Fibroblast of villous mesenchyme (primary cell): ENCODE measurements at places on chromosomes 11 and 22. TPM values are rescaled to one million over a fixed set of nuclear protein-coding genes. Genes with fewer than 3 reads are reported as not detected.

- no peak for DNase-seq
These were observed 383.2 kb downstream of the METTL15 start for GRCh38 chr11:28491431-28491830.

- no peak for DNase-seq
These were observed 34.6 kb downstream of the APOL5 start for GRCh38 chr22:35752006-35752862.

GRCh38 chr11:115659061-115659963, 155.1 kb upstream of the CADM1 start:
- no peak for DNase-seq

DNA sequence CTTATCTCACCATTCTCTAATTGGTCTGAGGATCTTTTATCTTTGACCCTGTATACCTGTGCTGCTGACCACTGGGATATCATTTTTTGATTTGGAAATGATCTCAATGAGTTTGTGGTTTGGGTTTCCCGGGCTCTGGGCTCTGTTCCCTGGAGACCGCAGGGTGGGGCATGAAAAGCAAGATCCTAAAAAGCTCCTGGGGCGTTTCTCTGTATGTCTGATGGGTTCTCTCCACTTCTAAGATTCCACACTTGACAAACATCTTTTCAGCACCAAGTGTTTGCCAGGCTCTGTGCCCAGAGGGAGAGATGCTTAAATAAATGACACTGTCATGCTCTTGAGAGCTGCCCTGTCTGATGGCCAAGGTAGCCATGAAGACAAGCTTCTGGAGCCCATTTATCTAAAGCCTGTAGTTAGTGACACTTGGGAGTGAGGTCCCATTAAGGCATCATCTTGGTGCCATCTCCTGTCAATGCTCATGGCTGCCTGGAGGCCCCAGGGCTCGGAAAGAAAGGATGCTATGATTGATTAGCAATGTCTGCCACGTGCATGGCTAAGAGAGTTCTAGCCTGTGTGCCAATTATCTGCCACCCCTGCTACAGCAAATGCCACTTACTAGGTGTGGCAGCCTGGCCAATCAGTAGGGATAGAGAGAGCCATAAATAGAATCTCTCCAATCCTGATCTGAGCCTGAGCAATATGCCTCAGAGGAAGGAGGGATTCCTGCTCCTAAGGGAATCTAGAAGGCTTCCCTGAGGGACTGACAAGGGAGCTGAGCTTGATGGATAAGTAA, 531.6 kb downstream of the MN1 start:
- DNase-seq = no peak

DNA sequence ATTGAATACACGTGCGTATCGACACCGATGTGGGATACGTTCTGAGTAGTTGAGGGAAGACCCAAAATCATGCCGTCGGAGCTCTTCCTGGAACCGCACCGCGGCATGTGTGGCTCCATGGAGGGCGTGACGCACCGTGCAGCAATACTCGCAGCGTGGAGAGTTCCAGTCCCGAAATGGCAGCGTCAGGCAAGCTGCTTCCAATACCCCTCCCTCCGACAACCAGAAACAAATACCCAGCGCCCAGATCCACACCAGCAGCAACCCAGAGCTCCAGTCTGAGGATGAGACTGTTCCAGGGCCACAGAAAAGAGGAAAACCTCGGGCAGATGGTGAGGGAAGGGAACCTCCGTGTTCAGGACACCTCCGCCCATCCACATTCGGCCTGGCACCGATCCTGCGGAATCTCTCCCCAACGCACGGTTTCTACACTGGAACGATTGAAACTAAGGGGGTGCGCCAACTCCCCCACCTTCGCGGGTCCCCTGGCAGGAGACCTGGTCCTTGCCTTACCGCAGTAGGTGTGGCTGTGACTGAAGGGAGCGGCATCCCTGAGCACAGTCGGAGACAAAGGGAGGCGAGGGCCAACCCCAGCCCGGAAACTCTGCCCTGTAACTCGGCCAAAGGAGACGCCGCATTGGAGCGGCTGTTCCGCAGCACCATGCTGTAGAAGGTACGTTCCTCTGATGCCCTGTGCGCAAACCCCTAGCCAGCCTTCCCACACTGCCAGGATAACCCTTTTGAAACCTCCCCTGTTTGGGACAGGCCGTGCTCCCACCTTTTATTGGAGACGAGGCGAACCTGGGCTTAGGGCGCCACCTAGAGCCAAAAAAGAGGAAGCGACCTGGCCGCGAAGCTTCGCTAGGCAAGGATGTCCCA, 28.2 kb downstream of the DBX1 start:
- peak; percentile 53 for DNase-seq

DNA sequence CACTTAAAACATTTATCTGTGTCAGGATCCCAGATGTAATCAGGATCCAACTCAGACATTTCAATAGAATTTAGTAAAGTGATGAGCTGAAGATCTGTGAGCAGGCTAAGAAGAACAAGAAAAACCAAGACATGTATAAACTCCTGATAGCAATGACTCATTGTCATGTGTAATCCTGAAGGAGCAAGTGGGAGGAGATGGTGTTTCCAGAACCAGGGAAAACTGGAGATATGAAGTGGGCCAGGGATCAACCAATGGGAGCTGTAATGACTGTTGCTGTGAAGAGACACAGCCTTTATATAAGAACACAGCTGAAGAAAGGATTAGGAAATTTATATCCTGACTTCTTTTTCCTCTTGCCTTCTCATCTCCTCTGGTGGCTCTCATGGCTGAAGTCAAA, 682.5 kb upstream of the ARHGAP42 start:
- DNase-seq = peak; percentile 22

DNA sequence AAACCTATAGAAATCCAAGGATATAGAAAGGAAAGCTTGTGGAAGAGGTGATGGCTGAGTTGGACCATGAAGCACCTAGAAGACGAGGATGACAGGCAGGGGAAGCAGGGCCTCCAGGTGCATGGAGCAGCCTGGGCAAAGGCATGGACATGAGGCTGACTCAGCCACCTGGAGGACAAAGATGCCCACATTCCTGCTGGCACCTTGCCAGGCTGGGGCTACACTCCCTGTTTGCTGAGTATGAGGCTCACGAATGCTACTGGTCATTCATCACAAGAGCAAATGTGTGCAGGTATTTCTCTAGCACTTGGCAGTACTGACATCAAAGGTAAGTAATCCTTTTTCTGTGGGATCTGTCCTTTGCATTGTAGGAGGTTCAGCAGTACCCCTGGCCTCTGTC, 7.1 kb upstream of the SCGB2A1 start:
- DNase-seq = no peak

DNA sequence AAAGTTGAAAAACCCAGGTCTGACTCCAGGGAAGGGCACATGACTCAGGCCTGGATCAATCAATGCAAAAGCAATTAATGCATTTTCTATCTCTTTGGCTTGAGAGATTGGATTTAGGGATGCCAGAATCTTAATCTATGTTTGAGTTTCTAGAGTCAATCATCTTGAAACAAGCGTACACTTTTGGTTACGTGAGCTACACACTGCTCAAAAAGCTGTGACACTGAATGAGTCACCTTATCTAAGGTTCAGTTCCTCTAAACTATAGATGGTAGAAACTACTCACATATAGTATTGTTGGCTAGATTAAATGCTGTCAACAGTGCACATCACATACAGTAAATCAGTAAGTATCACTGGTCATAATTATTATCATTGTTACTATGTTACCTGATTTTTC, 24.2 kb downstream of the MRE11 start:
- DNase-seq = no peak

GRCh38 chr11:70423523-70424505, 25.5 kb downstream of the CTTN start:
- peak; percentile 80 for DNase-seq

GRCh38 chr11:78654866-78655265, 80.2 kb upstream of the NARS2 start:
- no peak for DNase-seq

DNA sequence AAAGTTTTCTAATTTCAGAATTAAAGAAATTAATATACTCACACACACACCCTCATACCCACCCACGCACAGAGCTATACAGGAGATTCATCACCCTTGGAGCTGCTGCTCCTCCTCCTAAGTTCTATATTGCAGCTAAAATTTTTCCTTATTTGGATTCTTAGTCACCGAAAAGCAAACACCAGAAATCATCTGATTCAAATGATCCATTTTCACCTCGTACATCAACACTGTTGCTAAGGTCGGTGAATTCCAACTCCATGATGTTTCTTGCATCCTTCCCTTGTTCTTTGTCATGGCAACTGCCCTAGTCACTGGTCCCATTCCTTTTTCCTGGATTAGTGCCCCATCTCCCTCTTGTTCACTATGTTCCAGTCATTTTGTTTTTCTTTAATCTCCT, 286.2 kb downstream of the GRM5 start:
- DNase-seq = no peak

GRCh38 chr11:114082767-114083181, 23.3 kb downstream of the ZBTB16 start:
- DNase-seq = peak; percentile 48

Gene GGTLC3
- not detected in 2 replicates for total RNA-seq

Gene RCOR2
- total RNA-seq = 1.7 and 3.2 TPM in 2 replicates

Gene HPX
- under 0.01 TPM in 1 of 2 replicates, not detected in the other for total RNA-seq

Gene RBMXL2
- under 0.01 TPM in 1 of 2 replicates, not detected in the other for total RNA-seq

Gene MYBPC3
- not detected in 2 replicates for total RNA-seq

Gene EFCAB6
- total RNA-seq = 0.32 and 0.86 TPM in 2 replicates

Gene NECTIN1
- total RNA-seq = 3.9 and 4.8 TPM in 2 replicates

Gene MS4A4A
- total RNA-seq = not detected in 2 replicates

Gene TECTA
- total RNA-seq = under 0.01 and 0.32 TPM in 2 replicates

Gene BTBD18
- not detected in 2 replicates for total RNA-seq

Gene UCP2
- 2.6 and 6.1 TPM in 2 replicates for total RNA-seq

Gene BLID
- 6.0 and 9.3 TPM in 2 replicates for total RNA-seq

Gene CELSR1
- 0.64 and 1.7 TPM in 2 replicates for total RNA-seq
